Cortex of kidney (tissue), 1 donor: ENCODE measurements at places on chromosomes 11 and 22.

GRCh38 chr22:35883031-35883620 is 145.5 kb downstream of the RBFOX2 start:
- DNase-seq, result no peak

DNA sequence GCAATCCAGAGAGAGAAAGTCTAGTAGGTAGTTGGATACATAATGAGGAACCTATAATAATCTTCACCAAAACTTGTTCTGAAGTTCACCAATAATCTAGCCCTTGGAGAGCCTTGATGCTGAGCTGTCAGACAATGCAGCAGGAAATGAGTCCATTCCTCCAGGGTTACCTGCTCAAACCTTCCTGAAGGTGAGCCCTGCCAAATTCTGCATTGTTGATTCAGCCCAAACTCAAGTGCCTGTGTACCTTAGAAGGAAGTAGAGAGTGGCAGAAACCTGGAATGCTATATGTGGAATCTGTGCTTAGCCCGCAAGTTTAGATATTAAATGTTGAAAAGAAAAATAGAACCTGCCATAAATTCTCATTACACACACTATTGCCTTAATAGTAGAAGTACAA is 77.4 kb upstream of the SPON1 start:
- DNase-seq, result no peak

DNA sequence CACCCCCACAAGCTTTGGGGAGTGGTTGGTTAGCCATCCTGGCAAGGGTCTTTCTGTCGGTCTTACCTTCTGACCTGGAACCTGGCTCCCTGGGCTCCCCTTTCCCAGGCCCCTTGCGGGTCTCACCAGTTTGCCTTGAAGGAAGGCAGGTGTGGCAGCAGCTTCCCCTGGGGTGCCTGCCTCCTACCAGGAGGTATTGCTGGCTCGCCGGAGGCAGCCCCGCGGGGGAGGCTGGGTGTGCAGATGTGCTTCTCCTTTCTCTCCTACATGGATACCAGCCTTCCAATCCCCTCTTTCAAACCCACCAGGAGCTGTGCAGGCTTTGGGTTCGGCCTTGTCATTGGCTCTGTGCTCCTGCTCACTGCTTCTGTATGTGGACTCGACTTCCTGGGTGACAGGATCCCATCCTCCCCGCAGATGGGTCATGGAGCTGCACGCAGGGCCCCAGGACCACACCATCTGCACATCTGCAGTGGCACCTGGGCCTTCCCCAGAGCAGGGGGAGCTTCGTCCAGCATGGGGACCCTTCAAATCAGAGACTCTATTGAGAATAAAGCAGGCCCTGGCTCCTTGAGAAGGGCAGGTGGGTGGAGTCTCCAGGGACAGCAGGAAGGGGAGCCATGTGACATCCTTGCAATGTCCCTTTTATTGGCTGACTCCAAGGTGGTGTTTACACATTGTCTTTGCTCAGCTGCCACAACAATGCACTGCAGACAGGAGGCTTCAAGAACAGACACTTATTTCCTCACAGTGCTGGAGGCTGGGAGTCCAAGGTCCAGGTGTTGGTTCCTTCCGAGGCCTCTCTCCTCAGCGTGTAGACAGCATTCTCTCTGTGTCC is 592.0 kb downstream of the BRD1 start:
- no peak for DNase-seq

GRCh38 chr11:721741-722345 is 15.8 kb downstream of the EPS8L2 start:
- DNase-seq, result no peak

GRCh38 chr11:102280245-102280833 is 36.9 kb upstream of the BIRC3 start:
- DNase-seq, result no peak

- DNase-seq, result no peak
Observed at GRCh38 chr22:19793661-19794310, 33.2 kb downstream of the TBX1 start.

GRCh38 chr11:19701421-19701820 is 11.2 kb upstream of the NAV2 start:
- DNase-seq, result no peak

DNA sequence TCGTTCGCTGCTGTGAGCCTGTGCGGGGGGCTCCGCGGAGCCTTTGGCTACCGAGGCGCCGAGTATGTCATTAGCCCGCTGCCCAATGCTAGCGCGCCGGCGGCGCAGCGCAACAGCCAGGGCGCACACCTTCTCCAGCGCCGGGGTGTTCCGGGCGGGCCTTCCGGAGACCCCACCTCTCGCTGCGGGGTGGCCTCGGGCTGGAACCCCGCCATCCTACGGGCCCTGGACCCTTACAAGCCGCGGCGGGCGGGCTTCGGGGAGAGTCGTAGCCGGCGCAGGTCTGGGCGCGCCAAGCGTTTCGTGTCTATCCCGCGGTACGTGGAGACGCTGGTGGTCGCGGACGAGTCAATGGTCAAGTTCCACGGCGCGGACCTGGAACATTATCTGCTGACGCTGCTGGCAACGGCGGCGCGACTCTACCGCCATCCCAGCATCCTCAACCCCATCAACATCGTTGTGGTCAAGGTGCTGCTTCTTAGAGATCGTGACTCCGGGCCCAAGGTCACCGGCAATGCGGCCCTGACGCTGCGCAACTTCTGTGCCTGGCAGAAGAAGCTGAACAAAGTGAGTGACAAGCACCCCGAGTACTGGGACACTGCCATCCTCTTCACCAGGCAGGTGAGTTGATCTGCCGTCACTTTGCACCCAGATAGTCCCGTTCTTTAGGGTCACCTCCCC is 1.0 kb downstream of the ADAMTS15 start:
- no peak for DNase-seq
